ENCODE measurements at places on chromosomes 12 and 14.

GRCh38 chr14:72583316-72584272 is 310.3 kb downstream of the DPF3 start:
- no peak for DNase-seq

GRCh38 chr14:31967669-31967975 is 109.5 kb upstream of the ARHGAP5 start:
- no peak for DNase-seq

- DNase-seq: no peak
Observed at GRCh38 chr12:49824895-49825294, 3.3 kb downstream of the NCKAP5L start.

DNA sequence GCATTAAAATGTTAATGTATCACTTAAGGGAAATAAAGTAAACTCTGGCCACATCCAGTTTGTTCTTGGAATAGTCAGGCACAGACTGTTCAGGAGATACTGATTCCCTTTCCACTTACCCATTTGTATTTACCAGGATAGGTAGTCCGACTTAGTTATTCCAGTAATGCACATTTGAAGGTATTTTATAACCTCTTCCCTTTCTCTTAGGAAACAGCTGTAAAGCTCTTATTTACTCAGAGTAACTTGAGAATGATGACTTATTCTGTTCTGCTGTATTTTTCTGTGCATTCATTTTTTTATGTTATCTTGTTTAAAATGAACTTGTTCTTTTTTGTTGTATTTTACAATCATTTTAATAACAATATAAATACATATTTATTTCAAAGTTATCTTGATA is 78.0 kb downstream of the METTL25 start:
- no peak for DNase-seq

- DNase-seq: no peak
Observed at GRCh38 chr14:35482994-35483515, 50.9 kb upstream of the INSM2 start.

GRCh38 chr12:1566449-1567135 is 27.8 kb downstream of the FBXL14 start:
- DNase-seq: no peak

- no peak for DNase-seq
Observed at GRCh38 chr12:77357655-77358054, 292.3 kb upstream of the E2F7 start.

DNA sequence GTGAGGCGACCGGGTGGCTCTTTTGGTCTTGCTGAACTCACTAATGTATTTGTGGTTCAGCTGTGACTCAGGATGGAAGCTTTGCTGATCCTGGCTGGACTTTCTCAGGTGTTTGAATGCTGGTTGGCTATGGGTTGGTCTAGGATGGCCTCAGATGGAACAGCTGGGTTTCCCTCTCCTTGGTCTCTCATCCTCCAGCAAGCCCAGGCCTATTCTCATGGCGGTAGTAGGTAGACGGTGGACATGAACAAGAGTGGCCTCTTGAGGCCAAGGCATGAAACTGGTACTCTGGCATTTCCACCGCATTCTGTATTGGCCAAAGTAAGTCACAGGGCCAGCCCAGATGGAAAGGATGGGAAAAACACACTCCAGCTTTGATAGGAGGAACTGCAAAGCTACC is 11.8 kb upstream of the POLR3B start:
- no peak for DNase-seq

DNA sequence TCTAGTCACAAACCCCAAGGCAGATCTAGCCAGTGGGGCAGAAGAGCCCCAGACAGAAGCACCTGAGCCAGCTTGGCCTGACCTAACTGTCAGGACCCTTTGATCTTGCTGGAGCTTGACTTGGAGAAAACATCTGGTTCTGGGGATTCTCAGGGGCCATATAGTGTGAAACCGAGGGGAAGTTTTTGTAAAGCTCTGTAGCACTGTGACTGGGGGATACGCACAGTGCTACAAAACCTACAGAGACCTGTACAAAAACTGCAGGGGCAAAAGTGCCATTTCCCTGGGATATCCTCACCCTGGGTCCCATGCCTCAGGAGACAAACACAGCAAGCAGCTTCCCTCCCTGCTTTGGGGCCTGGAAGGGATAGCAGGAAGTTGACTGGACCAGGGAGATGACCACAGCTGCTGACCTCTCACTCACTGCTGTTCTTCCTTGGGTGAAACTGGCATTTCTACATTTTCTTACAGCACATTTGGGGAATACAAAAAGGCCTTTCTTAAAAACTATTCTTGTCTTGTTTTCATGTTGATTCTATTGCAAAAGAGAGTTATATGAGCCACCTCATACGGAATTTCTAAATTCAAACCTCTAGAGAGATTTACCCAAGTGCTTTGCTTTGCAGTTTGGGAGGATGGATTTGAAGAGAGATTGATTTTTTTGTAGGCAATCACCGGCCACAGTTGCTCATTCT is 140.0 kb downstream of the DAD1 start:
- DNase-seq: no peak

DNA sequence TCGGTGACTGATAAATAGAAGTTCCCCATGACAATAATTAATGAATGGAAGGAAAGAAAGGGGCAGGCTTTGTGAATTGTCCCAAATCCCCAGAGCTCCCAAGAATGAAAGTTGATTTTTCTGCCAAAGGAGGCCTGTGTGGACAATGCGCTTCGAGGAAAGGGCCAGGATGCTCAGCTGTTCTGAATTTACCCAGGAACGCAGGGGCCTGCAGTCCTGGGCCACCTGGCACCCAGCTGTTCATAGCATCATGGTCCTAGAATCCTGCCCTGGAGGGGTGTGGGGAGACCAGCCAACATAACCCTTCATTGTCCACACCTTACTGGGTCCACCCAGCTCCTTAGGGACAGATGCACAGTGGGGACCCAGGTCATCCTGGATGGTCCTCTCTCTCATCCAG is 587.5 kb downstream of the BCL11B start:
- no peak for DNase-seq

DNA sequence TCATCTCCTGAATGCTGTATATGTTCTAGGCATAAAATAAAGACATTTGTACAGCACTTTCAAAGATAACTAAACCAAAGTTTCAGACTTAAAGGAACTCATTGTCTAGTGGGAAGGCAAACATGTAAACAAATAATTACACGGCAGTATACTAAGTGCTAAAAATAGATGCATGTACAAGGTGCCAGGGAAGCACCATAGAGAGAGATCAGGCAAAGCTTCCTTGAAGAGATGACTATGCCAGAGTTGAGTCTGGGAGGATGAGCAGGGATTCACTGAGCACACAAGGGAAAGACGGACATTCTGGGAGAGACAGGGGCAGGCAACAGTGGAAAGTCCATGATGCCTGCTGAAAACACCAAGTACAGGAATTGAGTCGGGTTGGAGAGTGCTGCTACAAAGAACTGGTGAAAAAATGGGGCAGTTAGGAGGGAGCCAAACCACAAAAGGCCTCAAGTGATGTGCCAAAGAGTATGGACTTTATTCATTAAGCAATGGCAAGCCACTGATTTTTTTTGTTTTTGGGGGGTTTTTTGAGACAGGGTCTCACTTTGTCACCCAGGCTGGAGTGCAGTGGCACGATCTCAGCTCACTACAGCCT is 26.8 kb downstream of the ANKS1B start:
- no peak for DNase-seq

DNA sequence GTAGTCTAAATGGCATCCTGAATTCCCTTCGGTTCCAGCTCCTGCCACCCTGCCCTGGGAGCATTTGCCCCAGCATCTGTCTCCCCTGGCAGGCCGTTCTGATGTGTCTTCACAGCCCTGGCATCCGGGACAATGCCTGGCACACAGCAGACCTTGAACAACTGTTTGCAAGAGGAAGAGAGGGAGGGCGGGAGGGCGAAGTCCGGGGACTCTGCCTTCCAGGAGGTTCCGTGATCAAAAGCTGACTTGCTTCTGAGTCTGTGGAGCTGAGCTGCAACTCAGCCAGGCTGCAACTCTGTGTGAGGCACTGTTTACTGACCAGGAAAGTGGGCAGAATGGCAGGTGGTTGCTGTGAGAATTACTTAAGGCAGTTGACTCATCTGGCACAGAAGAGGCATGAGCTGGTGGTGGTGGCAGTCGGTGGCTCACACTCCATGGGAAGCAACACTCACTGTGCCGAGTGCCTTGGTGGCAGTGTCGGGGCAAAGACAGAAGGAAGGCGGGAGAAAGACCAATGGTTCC is 61.1 kb upstream of the DLK1 start:
- no peak for DNase-seq

- no peak for DNase-seq
Observed at GRCh38 chr12:71440763-71441748, 1.5 kb downstream of the LGR5 start.

- DNase-seq: no peak
Observed at GRCh38 chr12:69189378-69189978, 49.9 kb upstream of the CPSF6 start.

DNA sequence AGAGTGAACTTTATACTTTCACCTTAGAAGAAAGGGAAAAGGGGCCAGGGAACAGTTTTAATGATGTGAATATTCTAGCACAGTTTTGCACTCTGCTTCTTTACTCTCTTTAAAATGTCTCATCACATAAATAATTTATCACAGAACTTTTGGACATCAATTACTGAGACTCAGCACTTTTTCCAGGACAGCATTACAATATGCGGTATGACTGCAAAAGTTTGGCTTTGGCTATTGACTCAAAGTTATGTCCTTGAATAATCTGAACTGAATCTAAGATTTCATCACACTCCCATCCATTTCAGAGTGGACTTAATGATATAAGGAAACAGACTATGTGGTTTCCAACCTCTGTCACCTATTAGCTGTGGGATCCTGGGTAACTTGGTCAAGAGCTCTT is 11.7 kb downstream of the CCER1 start:
- DNase-seq: no peak

GRCh38 chr14:89719366-89720075 is 235.0 kb downstream of the EFCAB11 start:
- no peak for DNase-seq

GRCh38 chr14:80077262-80077661 is 134.0 kb downstream of the DIO2 start:
- no peak for DNase-seq
